ENCODE measurements at places on chromosomes 6 and 20. TPM values are rescaled to one million over a fixed set of nuclear protein-coding genes. Genes with fewer than 3 reads are reported as not detected.

Gene EPPIN
- not detected for polyA plus RNA-seq

Gene LY86
- 3.9 TPM for polyA plus RNA-seq

Gene STMN3
- polyA plus RNA-seq = 44.7 TPM

Gene CFAP61
- 0.35 TPM for polyA plus RNA-seq

Gene FNDC11
- 0.98 TPM for polyA plus RNA-seq

Gene C2
- polyA plus RNA-seq = 10.0 TPM

Gene MCHR2
- polyA plus RNA-seq = not detected

Gene ETV7
- 1.5 TPM for polyA plus RNA-seq

Gene MRS2
- polyA plus RNA-seq = 19.6 TPM

Gene STMND1
- not detected for polyA plus RNA-seq

Gene CST4
- polyA plus RNA-seq = not detected

Gene BPIFB4
- 0.06 TPM for polyA plus RNA-seq

Gene NKX2-2
- not detected for polyA plus RNA-seq

Gene RBBP8NL
- 1.1 TPM for polyA plus RNA-seq

Gene CALHM4
- polyA plus RNA-seq = not detected

Gene SMLR1
- polyA plus RNA-seq = not detected

Gene MLN
- not detected for polyA plus RNA-seq

Gene OR2H1
- not detected for polyA plus RNA-seq

Gene EMILIN3
- 2.1 TPM for polyA plus RNA-seq

Gene SLC2A4RG
- polyA plus RNA-seq = 106 TPM

Gene MRAP2
- polyA plus RNA-seq = 0.92 TPM

Gene TP53TG5
- polyA plus RNA-seq = 0.96 TPM

Gene ASIP
- polyA plus RNA-seq = 0.80 TPM

Gene SEMG1
- polyA plus RNA-seq = not detected

Gene PCNA
- 56.8 TPM for polyA plus RNA-seq

Gene SALL4
- 0.06 TPM for polyA plus RNA-seq

Gene WFDC2
- 430 TPM for polyA plus RNA-seq

Gene FAM217A
- not detected for polyA plus RNA-seq

Gene CDSN
- polyA plus RNA-seq = not detected

Gene CCM2L
- 9.3 TPM for polyA plus RNA-seq

Gene TNF
- polyA plus RNA-seq = 0.29 TPM

Data from urinary bladder (tissue), 4 donors.